ENCODE measurements at places on chromosomes 7 and 10. TPM values are rescaled to one million over a fixed set of nuclear protein-coding genes. Genes with fewer than 3 reads are reported as not detected.

DNA sequence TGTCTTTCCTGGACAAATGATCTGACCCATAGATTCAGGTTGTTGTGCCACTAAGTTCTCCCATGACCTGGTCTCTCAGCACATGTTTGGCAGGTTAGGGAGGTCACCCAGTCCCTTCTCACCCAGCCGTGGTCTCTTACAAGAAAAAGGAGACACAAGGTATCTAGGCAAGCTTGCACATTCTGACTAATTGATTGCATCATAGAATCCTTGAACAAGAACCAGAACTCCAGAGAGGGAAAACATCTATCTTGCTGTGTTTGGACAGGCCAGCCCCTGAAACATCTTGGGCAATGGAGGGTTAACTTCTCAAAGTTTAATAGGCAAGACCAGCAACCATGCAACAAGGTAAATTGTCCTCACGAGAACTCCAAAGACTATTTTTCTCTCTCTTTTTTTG, 8.5 kb upstream of the HK1 start:
- no peaks in the 10 kb centered on the region for H3K27me3 ChIP-seq
- no peak for DNase-seq
- H3K27ac ChIP-seq, result no peak overlapping the region
- no peaks in the 10 kb centered on the region for H3K4me1 ChIP-seq
- H3K4me3 ChIP-seq, result no peak overlapping the region

DNA sequence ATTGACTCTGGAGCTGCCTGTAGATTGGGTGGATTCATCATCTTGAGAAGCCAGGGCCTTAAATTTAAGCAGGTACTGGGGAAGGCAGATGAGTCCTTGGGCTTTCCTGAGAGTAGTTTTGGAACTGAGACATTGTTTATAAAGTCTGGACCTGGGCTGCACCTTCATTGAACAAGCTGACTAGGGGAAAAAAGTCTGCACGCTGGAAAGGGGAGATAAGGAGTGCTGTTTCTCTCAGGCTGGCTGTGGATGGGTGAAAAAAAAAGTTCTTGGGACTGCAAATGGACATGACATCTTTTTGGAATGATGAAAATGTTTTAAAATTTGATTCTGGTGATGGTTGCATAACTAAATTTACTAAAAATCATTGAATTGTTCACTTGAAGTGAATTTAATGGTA, 12.0 kb downstream of the SEC24C start:
- H3K27ac ChIP-seq, result no peak overlapping the region
- no peaks in the 10 kb centered on the region for H3K27me3 ChIP-seq
- DNase-seq, result no peak
- H3K36me3 ChIP-seq, result no peaks in the 10 kb centered on the region
- no peaks in the 10 kb centered on the region for H3K4me1 ChIP-seq
- no peak overlapping the region for H3K4me3 ChIP-seq

- no peaks in the 10 kb centered on the region for H3K27me3 ChIP-seq
- H3K27ac ChIP-seq, result no peak overlapping the region
- no peak for DNase-seq
- no peak overlapping the region for H3K4me3 ChIP-seq
Observed at GRCh38 chr10:97506199-97506991, 7.7 kb downstream of the UBTD1 start.

DNA sequence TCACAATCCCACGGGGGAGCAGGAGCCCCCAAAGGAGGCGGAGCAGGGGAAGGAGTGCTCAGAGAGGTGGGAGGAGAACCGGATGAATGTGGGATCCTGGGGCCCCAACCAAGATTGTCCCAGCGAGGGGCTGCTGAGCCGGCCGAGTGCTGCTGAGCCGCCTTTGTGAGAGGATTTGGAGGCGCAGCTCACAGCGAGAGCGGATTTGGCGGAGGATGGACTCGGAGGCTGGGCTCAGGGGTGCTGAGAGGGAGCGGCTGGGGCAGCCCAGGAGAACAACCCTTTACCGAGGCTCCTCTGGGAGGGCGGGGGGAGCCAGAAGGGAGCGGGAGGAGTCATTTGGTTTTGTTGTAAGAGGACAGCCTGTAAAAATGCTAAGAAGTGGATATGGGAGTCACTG, 23.0 kb downstream of the GHRHR start:
- H3K4me1 ChIP-seq, result peaks cover 5% of the 10 kb centered on the region
- no peaks in the 10 kb centered on the region for H3K27me3 ChIP-seq
- H3K36me3 ChIP-seq, result no peaks in the 10 kb centered on the region
- H3K4me3 ChIP-seq, result no peak overlapping the region
- no peak for DNase-seq

DNA sequence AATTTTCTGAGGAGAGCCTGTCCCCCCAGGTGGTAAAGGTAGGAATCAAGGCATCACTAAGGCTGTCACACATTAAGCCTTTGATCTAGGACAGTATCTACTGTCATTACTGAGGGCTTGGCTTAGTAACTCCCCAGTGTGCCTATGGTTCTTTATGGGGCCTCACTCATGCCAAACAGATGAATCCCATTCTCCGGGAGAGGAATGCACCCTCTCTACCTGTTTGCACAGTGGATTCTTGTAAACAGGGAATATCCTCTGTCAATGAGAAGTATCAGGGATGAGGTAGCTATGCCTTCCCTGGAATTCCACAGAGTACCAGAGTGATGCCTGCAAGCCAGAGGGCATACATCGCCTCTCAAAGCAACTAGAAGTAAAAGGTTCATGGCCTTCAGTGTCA, 3.9 kb upstream of the CPN1 start:
- no peaks in the 10 kb centered on the region for H3K27me3 ChIP-seq
- H3K4me1 ChIP-seq, result no peaks in the 10 kb centered on the region
- no peak for DNase-seq
- no peak overlapping the region for H3K27ac ChIP-seq
- no peak overlapping the region for H3K4me3 ChIP-seq
- no peaks in the 10 kb centered on the region for H3K36me3 ChIP-seq

DNAJC12 gene
- total RNA-seq, result 10.6 TPM

DNA sequence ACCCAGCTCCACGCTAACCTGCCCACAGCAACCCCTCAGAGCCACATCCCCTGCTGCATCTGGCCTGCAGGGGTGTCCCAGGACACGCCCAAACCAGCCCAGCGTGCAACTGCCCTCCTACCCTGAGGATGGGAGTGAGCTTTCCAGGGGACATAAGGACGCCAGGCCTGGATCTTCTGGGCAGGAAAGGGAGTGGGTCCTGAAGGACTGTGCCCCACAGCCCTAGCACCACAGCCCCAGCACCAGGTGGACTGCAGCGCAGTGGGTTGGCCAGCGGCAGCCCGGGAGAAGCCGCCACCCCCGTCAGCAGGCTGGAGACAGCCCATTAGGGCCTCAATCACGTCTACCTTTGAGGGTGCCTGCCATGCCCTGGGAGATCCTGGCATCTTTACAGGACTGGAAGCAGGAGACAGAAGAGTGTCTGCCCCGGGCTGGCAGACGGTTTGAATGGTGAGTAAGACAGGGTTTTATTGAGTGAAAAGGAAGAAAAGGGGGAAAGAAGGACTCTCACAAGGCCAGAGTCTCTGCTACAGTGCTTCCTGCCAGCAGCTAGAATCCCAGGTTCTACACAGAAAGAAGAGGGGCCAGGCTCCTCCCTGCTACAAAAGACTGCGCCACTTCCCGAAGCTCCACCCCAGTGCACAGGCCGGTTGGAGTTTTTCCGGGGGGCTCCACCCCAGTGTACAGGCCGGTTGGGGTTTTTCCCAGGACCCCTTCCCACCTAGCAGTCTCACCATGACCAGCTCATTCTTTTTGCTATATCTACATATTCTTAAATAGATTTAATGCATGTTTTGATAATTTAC, 69.8 kb upstream of the KCTD7 start:
- no peak overlapping the region for H3K27ac ChIP-seq
- no peak for DNase-seq
- no peaks in the 10 kb centered on the region for H3K27me3 ChIP-seq
- H3K36me3 ChIP-seq, result no peaks in the 10 kb centered on the region

GRCh38 chr7:51335057-51335456, 18.4 kb upstream of the COBL start:
- no peaks in the 10 kb centered on the region for H3K4me1 ChIP-seq
- H3K27me3 ChIP-seq, result no peaks in the 10 kb centered on the region
- DNase-seq, result no peak
- H3K4me3 ChIP-seq, result no peak overlapping the region

C10orf62 gene
- total RNA-seq, result not detected

Data from ovary (tissue), 10 donors.